ENCODE measurements at places on chromosomes 1 and 21.

DNA sequence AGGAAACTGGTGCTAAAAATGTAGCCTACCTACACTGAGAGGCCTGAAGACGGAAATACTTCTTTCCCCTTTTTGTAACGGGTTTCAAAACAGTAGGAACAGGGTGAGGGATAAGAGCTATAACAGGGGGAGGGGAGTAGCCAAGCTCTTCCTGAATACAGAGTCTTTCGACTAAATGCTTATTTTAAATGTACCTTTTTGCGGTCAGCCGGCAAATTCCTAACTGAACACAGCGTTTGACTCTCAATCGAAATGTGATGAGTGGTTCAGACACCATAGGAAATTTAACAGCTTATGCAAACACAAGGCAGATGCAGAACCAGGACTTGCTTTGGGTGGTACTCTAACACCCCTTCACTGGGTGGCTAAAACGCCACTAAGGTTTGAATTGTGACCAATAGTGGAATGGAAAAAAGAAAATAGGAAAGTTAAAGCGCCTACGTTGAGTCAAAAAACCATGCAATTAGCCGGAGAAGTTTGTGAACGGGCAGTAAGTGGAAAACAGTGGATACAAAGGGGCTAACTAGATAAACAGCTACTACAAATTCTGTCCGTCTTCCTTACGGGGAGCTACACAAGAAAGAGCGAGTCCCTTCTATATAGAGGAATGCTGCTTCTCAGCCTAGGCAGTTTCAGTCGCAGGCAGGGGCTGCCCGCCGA lies 1.7 kb downstream of the EGLN1 start:
- no peak for DNase-seq

DNA sequence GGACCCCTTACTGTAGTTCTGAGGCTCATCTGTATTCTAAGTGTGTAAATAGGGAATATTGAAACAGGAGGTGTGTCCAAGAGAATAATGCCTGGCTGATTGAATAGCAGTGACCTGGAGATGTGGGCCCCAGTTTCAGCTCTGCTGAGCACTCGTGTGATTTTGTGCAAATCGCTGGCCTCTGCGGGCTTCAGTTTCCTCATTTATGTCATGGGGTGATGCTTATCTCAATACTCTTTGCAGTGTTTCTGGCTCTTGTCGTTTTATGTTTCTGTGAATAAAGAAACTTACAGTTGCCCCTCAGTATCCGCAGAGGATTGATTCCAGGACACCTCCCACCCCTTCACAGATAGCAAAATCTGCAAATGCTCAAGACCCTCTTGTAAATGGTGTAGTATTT lies 5.0 kb downstream of the COG2 start:
- DNase-seq: no peak

DNA sequence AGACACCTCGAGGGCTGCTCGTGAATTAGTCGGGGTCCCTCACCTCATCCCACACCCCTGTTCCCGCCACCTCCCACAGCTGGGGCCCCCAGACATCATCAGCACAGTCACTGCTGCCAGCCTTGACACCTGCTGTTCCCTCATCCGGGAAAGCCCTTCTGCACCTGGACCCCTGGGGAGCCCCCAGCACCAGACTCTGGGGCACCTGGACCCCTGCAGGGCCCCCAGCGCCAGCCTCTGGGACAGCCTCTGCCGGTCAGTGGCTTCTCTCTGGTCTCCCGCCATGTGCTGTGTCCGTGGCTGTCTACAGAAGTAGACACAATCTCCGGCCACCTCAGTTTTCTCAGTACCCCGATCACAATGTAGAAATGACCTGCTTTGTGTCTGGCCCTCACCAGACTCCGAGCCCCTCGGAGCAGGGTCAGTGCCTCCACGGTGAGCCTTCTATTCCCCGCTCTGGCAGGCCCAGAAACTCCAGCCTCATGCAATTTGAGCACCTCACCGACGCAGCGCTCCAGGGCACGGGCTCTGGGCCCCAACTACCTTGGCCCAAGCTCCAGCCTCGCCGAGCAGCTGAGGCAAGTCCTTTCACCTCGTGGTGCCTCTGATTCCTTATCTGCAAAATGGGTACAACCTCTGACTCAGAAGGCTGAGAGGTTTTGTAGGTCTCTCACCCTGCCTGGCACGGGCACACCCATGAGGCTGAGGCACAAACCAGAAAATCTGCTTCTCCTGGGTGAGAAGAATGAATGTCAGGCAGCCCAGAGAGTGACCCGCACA lies 84.7 kb downstream of the RIPK4 start:
- DNase-seq: no peak

DNA sequence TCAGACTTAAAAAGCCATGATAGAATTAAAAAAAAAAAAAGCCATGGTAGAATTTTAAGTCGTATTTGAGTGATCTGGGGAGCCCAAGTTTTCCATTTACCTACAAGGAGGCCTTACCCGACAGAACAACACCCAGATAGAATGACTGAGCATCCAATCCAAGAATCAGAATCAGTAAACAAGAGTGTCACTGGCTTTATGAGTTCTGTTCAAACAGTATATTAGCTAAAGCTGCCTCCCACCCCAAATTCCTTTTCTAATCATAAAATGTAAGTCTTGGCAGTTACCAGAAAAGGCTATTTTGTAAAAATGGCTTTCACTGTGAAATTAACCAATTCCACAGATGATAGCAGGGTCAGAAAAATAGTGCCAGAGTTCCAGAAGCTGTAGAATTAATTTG lies 1.2 kb downstream of the GTF2B start:
- no peak for DNase-seq

GRCh38 chr1:39394598-39394997 lies 96.8 kb upstream of the BMP8A start:
- DNase-seq: no peak

GRCh38 chr1:184859381-184860105 lies 104.9 kb upstream of the EDEM3 start:
- DNase-seq: no peak

- DNase-seq: no peak
These were observed 1.6 kb upstream of the PANK4 start for GRCh38 chr1:2528016-2528415.

- no peak for DNase-seq
These were observed 19.0 kb downstream of the BACE2 start for GRCh38 chr21:41186755-41187536.

DNA sequence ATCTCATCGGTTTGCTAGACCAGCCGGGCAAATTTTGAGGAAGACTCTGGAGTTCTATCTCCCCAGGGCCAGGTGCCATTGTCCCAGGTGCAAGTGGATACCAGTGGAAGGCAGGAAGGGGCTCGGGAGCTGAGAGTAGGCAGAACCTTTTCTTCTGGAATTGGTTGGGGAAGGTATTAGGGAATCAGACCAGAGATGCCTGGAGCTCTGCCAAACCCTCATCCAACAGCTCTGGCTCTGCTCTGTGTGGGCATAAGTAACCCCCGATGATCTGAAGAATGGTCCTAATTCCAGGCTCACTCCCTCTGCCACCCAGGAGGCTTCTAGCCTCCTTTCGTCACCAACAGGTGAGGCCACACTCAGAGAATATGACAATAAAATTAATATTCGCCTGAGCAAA lies 69.9 kb downstream of the PGBD5 start:
- no peak for DNase-seq

- no peak for DNase-seq
These were observed 217.4 kb upstream of the RUNX1 start for GRCh38 chr21:35266546-35266945.

GRCh38 chr1:199243423-199244061 lies 604.7 kb downstream of the PTPRC start:
- peak; percentile 68 for DNase-seq

DNA sequence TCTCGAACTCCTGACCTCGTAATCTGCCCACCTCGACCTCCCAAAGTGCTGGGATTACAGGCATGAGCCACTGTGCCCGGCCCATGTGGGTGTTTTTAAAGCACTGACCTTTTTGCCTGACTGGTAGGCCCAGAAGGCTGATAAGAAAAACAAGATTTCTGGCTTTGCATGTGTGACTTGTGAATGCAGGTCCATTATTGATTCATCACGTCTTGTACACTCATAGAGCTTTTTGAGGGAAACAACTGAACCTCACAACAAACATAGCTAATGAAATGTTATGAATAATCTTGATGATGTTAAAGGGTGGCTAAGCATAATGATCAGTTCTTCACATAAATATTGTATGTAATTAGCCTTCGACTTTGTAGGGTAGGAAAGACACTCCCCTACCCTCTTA lies 140.9 kb upstream of the UBE2U start:
- DNase-seq: no peak

DNA sequence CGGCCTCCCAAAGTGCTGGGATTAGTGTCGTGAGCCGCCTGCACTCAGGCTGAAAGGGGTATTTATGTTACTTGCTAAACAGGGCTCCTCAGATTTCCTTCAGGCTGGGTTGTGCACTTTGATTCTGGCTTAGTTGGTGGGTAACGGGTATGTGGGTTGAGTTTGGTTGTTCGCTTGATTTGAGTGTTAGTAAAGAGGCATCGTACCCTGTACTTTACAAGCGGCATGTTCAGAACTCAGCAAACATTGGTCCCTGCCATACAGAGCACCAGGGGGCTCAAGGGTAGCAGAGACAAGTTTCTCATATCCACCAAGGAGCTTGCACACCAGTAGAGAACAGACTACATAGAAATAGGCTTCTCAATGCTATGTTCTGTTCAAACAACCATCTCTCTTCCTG lies 147.8 kb downstream of the PGBD5 start:
- no peak for DNase-seq

DNA sequence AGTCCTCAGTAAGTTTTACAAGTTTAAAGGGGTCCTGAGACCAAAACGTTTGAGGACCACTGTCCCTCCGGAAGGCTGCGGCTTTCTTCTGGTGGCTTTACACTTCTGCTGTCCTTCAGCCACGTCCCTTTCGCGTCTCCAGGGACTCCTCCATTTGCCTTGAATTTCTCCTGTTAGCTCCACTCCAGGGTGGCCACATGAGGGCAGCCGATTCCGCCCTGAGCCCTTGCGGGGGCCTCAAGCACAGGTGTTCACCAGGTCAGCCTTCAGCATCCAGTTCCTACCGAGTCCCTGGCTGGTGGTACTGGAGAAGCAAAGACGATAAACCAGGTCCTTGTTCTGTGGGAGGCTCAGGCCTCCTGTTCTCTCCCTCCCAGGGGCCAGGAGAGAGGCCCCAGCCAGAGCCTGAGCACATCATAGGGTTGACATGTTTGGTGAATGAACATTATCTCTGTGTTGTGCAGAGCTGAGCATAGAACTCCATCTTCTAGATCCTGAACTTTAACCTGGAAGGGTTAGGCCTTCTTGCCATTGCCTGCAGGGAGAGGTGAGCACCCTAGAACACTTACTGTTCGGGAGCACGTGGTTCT lies 27.4 kb upstream of the COQ8A start:
- peak; percentile 43 for DNase-seq

- no peak for DNase-seq
These were observed 76.7 kb downstream of the UBR4 start for GRCh38 chr1:19133360-19133759.

GRCh38 chr1:111099289-111099688 lies 40.6 kb downstream of the DRAM2 start:
- DNase-seq: no peak

GRCh38 chr1:227934476-227935313 lies 13.0 kb downstream of the WNT9A start:
- DNase-seq: no peak

GRCh38 chr1:7898962-7899361 lies 41.7 kb downstream of the TNFRSF9 start:
- DNase-seq: no peak

- no peak for DNase-seq
These were observed 51.7 kb upstream of the SPOCD1 start for GRCh38 chr1:31867546-31867945.

DNA sequence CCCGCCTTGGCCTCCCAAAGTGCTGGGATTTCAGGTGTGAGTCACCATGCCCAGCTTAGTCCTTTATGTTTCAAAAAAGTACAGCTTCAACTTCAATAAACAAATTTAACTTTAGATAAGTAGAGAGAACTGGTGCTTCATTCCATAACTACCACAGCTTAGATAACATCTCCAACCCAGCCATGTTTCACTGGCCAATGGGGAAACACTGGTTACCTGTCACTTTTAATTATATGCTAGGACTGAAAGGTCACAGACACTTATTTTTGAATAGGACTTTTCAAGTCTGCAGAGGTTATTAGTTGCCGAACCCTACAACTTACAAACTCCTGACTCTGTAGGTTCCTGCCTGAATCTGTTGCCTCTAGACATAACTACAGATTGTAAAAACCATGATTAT lies 56.5 kb upstream of the ST6GALNAC3 start:
- no peak for DNase-seq

DNA sequence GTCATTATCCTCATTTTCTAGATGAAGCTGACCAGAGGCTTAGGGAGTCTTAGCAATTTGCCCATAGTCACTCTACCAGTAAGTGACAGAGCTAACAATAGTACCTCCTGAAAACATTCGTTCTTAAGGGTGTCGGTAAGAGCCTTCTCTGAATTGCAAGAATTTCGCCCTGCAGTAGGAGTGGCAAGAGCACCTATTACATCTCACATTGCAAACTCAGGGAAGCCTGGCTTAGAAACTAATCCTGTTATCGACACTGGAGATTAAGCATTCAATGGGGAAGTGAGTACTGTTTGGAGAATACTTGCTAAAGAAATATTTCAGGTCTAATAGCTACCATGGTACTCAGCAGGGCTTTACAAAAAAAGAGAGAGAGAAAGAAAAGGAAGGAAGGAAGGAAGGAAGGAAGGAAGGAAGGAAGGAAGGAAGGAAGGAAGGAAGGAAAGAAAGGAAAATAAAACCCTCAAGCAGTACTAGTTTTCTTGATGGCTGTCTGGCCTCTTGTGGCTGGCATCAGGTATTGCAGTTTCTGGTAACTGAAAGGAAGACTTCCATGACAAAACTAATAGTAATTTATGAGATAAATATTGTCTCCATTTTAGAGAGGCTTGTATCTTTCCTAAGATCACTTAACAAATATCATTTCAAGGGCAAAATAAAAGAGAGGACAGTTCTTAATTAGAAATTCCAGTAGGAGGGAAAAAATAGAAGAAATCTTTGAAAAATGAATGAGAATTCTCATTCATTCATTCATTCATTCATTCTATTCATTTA lies 10.4 kb downstream of the C1orf226 start:
- DNase-seq: no peak

GRCh38 chr1:158011714-158012113 lies 18.3 kb downstream of the KIRREL1 start:
- no peak for DNase-seq

- DNase-seq: no peak
These were observed 70.8 kb downstream of the TIAM1 start for GRCh38 chr21:31273278-31273677.
